ENCODE measurements at places on chromosomes 7 and 10.

DNA sequence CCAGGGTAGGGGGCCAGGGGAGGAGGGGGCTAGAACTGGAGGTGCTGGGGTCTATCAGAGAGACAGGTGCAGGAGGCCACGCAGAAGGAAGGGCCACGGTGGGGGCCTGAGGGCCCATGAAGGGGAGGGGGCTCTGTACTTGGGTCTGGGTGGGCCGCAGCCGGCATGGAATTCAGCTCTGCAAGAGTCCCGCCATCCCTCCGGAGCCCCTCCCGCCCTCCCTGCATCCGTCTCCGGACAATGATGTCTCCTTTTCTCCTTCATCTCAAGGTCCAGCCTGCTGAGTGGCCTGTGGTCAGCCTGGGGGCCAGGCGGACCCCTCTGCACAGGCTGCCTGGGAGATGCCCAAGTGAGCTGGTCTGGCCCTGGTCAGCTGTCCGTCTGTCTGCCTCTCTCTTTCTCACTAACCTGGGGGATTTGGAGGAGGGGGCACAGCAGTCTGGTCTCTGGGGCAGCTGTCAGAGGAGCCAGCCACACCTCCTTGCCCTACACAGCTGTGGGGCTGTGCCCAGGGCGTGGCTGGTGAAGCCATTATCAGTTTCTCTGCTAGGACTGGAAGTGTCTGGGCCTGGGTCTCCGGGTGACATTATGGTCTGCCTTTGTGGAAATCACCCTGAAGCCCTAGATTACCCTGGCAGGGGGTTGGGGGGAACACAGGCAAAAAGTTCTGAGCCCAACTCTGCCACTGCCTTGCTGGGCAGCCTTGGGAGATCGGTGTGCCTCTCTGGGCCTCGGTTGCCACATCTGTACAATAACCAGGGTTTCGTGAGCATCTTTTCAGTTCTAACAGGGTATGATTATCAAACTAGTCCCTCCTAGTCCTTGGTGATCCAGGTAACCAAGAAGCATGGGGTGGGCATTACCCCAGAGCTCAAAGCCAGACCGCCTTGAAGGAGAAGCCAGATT, 19.0 kb upstream of the HSPB1 start:
- DNase-seq: no peak

DNA sequence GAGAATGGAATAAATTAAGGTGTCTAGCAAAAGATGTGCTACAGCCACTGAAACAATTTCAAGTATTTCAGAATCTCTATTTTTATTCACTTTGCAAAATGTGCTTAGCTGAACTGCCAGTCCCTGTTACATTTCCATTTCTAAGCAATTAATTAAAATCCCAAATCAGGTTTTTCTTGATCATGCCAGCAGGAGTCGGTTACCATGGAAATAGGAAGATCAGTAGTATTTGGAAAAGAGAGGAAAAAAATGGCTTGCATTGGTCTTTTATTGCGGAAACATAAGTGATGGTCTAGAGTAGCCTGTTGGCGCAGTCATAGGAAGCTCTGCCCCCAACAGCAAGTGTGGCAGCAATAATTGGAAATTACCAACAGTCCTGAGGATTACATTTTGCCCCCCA, 867.1 kb downstream of the GATA3 start:
- DNase-seq: no peak

GRCh38 chr7:142438235-142438922, 180.5 kb upstream of the PRSS58 start:
- no peak for DNase-seq

GRCh38 chr10:6034371-6034770, 27.8 kb downstream of the IL2RA start:
- DNase-seq: no peak

DNA sequence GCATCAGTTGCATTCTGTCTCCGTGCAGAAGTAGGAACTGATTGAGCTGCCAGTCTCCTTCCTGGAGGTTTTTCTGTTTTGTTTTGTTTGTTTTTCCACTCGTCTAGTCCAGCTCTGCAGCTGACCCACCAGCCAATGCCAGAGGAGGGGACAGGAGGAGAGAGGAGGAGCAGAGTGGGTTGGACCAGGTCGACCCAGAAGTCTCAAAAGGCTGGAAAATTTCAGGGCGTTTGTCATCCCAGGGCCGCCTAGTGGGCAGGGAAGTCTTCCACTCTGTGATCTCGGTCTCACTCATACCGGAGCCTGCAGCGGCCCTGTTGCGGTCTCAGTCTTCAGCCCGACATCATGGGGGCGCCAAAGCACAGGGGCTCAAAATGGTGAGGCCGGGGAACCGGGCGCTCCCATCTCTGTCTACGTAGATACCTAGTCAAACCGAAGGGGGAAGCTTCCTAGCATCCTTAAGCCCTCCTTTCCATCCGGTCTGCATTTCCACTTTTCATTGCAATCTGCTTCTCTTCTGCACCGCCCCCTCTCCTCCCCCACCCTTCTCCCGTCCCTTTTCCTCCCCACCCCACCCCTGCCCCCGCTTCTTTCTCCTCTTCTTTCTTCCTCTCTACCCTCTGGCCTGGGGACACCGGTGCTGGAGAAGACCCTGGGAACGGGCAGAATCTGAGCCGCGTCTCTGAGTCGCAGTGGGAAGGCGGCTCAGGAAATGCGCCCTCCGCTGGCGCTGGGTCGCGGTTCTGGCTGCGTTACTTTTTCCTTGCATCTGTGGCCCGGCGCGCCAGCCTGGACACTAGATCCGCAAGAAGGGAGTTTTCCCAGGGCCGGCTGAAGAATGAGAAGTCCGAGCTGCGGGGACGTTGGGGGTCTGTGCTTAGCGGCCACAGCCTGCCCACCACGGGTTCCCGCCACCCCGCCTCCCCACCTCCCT, 16.2 kb upstream of the PAX2 start:
- peak; percentile 82 for DNase-seq

DNA sequence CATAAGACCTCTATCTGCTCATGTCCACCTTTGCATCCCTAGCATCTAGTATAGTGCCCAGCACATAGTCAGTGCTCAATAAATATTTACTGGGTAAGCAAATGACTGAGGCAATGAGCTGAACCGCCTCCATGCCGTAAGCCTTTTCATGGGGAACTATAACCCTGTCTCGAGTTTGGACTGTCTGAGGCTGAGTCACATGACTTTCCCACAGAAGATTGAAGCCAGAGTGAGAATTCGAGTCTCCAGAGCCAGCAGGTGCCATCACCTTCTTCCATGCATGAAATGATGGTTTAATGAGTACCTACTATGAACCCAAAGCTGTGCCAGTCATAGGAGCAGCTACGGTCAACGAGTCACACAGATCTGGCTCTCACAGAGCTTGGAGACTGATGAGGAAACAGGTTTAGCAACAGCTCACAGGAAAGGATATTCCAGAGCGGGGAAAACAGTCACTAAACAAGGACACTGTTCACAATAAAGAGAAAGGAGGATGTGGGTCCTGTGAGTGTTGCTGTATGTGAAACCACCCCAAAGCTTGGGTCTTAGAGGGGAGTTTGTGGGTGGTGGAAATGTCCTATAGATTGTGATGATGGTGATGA, 75.2 kb downstream of the TEX36 start:
- DNase-seq: no peak

DNA sequence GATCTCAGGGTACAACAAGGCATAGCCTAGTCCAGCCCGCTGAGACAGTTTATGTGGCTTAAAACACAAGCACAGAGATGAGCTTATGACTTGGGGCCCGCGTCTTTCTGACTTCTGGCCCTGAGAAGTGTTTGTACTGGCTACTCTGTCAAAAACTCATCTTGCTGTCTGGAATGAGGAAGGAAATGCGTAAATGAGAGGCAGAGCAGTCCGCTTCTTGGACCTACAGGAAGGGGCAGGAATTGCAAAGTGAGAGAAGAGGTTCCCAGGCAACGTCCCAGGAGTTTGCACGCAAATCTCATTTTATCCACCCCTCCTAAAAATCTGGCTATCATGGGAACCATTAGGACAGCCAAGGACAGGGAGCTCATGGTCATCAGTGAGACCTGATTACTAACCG, 5.5 kb downstream of the ANXA11 start:
- peak; percentile 2 for DNase-seq

DNA sequence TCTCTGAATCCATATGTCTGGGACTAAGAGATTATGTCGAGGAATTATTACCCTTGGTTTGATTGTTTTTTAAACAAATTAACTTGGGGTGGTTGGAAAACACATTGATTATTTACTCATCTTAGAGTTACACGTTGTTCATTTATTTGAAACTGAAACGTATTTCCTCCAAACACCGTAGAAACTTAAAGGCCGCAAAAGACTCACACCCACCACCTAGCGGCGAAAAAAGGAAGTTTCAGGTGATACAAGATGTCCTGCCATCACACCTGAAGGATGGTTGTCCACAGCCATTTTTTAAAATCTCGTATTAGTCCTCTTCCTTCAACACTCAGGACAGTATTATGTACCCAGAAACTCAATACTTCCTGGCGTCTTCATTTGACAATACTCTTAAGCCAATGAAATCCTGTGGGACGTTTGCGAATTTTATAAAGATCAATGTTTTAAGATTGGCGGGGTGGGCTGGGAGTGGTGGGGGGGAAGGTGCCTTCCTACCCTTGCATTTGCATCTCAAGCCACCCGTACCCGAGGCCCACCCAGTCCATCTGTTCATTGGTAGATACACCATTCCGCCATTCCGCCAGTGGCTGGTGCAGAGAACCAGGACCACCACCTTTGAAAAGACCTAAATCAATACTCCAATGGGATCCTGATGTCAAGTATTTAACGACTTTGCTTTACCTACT, 1.4 kb upstream of the LCOR start:
- DNase-seq: peak; percentile 10

- no peak for DNase-seq
Measured at GRCh38 chr7:118689403-118689802, 464.9 kb downstream of the ANKRD7 start.

GRCh38 chr7:33979300-33979806, 74.0 kb downstream of the BMPER start:
- DNase-seq: no peak
